ENCODE measurements at places on chromosomes 1 and 21.

DNA sequence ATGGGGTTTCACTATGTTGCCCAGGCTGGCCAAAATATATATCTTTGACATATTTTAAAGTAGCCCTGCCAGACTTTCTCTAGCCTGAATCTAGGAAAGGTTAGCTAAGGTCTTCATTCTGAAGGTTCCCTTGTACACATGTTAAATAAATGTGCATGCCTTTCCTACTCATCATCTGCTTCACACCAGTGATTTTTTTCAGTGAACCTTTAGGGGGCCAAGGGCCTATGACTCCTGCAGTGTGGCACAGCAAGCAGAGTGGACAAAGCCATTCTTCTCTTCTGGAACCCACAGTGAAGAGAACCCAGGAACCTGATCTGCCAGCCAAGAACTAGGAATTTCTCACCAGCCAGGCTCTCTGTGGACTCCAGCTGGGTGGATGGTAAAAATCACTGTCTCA is 22.9 kb downstream of the CBR1 start:
- no peak for DNase-seq

DNA sequence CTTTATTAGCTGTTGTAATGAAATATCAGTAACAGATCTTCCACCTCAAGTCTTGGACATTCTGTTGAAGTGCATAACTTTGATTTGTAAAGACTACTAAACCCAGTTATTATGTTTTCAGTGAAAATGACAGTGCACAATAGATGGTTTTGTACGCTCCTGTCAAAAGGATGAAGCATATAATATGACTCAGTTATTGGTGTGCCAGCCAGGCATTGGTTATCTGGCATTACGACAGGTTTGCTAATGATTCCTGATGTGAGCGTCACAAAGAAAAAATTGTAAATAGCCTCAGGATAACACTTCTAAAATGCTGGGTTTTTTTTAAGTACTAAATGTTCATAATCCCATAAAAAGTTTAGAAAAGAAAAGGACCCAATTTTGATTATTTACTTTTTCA is 147.9 kb downstream of the MAGI3 start:
- DNase-seq = no peak

DNA sequence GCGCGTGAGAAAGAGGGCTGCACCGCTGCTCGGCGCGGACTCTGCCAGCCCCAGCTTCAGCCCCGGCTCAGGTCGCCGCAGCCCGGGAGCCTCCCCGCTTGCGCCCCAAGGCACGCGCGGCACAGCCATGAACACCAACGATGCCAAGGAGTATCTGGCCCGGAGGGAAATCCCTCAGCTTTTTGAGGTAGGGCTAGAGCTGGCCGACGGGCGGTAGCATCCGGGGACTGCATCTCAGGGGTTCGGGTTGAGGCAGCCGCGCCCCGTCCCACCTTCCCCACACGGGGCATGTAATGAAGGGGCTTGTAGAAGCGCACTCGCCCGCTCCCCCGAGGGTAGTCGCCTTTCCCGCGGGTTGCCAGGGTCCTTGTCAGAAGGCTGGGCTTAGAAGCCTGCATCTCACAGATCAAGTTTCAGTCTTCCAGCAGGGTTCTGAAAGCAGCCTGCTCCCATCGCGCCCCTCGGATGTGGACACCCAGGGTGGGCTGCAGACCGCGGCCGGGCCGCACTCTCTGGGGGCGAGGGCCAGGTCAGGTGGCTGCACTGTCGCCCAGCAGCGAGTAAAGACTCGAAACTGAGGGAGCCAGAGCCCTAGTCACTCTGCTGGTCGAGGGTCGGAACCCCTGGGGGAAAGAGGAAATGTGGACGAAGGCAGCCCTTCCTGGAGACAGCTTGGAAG is 507 bp downstream of the AK5 start:
- DNase-seq = peak; percentile 32

DNA sequence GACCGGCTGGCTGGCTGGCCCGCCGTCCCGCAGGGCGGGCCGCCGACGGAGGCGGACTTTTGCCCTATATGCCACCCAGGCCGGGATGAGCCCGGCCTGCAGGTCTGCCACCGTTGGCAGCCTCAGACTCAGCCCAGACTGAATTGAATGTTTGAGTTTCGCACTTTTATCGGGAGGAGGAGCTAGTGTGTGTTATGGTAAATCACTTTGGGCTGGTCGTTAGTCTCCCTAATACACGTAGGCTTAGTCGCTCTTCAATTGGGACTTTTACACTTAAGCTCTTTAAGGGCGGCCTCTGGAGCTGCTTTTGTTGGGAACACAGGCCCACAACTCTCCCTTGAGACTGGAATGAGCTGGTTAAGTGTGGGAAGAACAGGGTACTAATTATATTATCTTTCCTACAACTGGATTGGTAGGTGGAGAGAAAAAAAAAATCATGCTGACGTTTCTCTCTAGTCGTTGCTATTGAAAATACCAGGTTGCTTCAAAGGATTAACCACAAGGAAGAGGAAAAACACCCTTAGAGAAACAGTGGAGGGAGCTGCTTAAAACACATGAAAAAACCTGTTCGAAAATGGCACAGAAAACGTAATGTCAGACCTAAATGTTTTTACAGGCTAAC is 1.4 kb upstream of the IRF2BP2 start:
- no peak for DNase-seq

- DNase-seq = no peak
Measured at GRCh38 chr1:11885916-11886315, 27.2 kb upstream of the NPPB start.

DNA sequence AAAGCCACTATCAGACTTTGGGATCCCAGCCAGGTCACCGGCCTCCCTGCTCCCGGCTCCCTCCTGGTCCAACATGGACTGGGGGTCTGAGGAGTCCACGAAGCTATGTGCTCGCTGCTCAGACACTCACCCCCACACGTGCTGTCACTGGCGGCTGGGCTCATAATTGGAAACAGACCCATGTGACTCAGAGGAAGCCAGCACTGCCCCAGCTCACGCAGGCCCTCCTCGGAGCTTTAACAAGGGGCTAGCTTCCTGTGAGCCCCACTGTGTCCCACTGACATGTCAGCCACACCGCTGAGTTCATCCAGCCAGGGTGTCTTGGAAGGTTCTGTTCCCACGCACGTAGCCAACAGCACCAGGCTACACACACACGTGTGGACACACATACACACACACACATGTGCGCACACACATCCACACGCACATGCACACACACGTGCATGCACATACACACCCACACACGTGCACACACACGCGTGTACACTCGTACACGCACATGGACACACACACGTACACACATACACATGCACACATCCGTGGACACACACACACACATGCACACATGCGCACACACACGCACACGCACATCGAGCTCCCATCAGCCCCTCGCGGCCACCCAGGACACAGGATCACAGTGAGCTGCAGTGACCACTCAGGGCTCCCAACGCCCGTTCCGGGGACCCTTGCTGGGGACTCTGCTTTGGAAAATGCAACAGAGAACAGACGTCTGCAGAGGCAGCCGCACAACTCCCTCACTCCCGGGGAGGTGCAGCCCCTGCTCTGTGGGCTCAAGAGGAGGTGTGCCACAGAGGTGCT is 18.4 kb upstream of the COL6A2 start:
- DNase-seq = peak; percentile 13

GRCh38 chr1:69728206-69728605 is 160.5 kb downstream of the LRRC7 start:
- no peak for DNase-seq

GRCh38 chr1:59506952-59507351 is 210.1 kb downstream of the FGGY start:
- DNase-seq = no peak

GRCh38 chr1:83065952-83066727 is 932.8 kb downstream of the TTLL7 start:
- DNase-seq = no peak

- no peak for DNase-seq
Measured at GRCh38 chr1:5921129-5921528, 71.1 kb downstream of the NPHP4 start.

- no peak for DNase-seq
Measured at GRCh38 chr1:208031316-208031931, 120.5 kb upstream of the CD34 start.

DNA sequence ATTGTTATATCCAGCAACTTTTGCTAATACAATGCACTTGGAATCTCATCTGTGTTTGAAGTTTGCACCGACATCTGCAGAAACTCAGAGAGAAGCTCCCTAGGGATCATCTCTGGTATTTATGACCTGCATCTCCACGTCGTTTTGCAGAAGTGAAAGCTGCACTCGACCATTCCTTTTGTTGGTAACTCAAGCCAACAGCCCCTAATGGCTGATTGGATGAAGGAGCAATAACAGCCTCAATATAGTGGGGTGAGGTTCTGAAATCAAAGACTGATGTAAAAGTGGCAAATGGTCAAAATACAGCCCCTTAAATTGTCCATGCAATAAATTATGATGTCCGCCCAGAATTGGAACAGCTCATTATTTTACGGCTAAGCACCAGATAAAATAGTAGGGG is 344.2 kb upstream of the KAZN start:
- no peak for DNase-seq

- no peak for DNase-seq
Measured at GRCh38 chr1:6350416-6351088, 43.0 kb downstream of the ACOT7 start.

GRCh38 chr1:30525631-30525970 is 197.8 kb downstream of the MATN1 start:
- no peak for DNase-seq

DNA sequence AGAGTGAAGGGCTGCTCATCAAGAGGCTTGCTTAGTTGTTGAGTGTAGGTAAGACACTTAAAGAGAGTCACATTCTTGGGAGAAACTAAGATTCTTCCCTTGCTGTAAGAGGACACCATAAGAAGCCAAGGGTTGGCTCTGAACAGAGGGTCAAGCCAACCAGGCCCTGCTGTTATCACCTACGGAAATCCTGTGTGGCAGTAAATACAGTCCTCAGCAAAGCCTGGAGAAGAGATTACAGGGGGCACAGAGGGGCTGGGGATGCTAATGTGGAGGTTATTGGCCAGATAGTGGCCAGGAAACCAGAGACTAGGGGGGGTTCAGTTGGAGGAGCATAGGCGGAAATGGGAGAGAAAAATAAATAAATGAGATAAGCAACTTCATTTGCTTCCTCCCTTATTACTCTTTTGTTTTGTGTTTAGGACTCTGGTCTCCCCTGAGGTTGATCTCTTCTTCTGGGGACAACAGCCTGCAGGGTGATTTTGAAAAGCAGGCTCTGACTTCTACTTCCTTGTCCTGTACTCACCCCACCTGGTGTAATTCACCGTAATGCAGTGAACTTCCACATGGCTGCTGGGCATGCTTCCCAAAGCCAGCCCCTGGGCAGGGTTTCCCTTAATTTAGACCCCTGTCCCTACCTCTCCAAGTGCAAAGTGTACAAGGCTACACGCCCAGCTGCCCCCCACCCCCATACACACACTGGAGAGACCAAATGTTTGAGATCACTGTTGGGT is 40.9 kb downstream of the MTARC1 start:
- DNase-seq = no peak
